ENCODE measurements at places on chromosomes 7 and 10.

GRCh38 chr10:12960941-12961340 is 40.6 kb downstream of the CCDC3 start:
- DNase-seq: no peak

DNA sequence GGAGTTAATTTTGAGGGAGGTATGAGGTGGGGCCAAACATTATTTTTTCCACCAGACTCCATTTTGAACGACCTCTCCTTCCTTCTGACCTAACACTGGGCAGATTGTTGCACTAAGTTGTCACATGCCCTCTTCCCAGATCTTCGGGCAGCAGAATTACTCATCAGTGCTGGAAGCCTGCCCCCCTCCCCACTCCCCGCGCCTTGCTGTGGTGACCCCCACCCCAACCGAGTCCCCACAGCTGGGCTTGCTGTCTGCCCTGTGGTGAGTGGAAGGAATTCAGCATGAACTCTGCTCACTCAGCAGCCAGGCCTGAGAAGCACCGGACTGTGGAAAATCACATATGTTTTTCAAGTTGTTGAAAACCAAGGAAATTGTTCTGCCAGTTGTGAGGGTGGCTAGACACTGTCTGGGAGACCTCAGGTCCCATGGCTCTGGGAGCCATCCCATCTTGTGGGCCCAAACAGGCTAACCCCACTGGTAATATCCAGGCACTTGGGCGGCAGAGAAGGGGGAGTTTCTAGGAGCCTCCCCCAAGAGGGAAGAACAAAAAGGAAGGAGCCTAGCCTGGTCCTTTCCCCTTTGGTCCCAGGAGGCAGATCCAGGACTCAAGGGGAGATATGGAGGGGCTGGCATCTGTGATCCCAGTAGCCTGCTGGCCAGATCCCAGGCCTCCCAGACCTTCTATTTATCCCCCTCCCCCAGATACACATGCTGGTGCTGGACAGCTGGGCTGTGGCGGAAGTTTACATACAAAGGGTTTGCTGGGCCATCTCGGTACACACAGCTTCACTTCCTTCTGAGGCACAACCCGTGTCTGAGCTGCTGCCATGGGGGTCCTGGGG is 3.5 kb upstream of the AEBP1 start:
- DNase-seq: no peak

GRCh38 chr7:86598311-86598710 is 45.4 kb upstream of the GRM3 start:
- DNase-seq: no peak

DNA sequence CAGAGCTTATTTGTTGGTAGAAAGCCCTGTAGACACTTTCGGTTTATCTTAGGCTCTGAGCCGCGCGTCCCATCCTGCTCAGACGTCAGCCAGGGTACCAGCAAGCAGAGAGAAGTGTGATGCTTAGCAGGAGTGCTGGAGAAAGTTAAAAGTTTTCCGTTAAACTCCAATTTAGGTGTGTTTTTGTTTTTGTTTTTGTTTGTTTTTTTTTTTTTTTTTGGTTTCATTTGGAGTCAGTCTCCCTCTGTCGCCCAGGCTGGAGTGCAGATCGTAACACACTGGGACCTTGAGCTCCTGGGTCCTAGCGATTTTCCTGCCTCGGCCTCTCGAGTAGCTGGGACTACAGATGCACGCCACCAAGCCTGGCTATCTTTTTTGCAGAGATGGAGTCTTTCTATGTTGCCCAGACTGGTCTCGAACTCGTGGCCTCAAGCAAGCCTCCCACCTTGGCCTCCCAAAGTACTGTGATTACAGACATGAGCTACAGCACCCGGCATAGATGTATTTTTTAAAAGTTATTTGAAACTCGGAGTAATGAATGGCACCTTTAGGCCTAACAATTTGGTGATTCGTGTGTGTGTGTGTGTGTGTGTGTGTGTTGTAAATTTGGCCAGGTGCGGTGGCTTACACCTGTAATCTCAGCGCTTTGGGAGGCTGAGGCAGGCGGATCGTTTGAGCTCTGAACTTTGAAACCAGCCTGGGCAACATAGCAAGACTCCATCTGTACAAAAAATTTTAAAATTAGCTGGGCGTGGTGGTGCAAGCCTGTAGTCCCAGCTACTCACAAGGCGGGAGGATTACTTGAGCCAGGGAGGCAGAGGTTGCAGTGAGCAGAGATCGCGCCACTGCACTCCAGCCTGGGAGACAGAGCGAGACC is 1.3 kb upstream of the HIP1 start:
- DNase-seq: no peak

- no peak for DNase-seq
These were observed 1.2 kb upstream of the MAT1A start for GRCh38 chr10:80290474-80291220.

DNA sequence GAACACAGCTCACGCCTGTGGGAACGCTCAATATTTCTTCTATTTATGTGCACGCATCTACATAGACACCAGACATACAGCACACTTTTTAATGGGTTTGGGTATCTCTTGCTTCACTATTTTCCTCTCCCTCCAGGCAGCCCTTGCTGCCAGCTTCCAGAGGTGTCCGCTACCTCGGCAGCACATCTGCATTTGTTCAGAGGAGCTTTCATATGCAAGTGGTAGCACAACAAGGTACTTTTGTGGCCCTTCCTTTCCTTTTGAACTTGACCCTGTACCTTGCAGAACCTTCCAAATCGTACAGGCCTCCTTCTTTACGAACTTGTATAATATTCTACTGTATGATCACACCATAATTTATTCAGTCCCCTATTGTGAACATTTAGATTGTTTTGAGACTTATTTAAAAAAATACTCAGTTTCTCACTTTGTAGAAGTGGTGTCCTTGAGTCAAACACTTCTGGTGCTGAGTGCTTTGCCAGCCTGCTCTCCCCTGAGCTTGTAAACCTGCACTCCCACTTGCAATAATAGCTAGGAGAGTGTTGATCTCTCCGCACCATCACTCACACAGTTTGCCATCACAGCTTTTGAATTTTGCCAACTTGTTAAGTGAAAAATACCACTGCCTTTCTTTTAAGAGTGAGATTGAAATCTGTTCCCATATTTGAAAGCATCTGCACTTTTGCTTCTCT is 106.0 kb upstream of the ZNF32 start:
- DNase-seq: no peak

DNA sequence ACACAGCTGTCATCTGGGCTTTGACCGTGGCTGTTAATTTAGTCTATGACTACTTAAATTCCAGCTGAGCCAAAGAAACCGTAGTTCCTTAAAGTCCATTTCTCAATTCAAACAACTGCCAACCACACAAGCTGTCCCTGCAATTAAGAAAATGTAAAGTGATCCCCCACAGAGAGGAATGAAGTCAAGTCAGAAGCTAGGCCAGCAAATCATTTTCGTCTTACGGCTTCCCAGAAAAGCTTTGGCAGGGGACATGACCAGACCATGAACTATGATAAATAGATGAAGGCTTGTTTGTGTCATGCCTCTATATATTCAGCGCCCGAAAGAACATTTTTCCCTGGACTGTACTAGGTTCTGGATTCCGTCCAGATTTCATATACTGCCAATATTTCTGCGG is 54.6 kb downstream of the HACD1 start:
- DNase-seq: no peak

DNA sequence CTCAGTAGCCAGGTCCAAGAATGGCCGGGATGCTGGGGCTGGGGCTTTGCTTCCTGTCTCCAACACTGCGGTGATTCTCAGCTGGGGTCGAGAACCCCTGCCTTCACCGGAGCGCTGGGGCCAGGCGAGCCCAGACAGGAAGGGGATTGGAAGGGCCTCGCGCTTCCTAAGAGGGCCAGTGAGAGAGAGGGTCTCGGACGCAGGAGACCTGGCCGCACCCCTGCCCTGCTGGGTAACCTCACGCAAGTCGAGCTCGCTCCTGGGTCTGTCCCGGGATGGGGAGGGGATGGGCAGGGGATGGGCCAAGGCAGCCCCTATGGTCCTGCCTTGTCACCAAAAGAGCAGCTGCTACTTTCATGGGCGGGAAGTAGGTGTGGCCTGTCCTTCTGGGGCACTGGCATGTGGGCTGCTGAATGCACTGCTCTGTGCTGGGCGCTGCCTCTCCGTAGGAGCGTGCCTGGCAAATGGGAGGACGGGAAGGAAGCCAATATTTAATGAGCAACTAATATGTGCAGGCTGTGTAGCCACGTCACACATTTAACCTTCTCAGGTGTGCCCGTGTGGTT is 20.0 kb downstream of the KCNK18 start:
- DNase-seq: no peak
